ENCODE measurements at places on chromosomes 5 and 9.

DNA sequence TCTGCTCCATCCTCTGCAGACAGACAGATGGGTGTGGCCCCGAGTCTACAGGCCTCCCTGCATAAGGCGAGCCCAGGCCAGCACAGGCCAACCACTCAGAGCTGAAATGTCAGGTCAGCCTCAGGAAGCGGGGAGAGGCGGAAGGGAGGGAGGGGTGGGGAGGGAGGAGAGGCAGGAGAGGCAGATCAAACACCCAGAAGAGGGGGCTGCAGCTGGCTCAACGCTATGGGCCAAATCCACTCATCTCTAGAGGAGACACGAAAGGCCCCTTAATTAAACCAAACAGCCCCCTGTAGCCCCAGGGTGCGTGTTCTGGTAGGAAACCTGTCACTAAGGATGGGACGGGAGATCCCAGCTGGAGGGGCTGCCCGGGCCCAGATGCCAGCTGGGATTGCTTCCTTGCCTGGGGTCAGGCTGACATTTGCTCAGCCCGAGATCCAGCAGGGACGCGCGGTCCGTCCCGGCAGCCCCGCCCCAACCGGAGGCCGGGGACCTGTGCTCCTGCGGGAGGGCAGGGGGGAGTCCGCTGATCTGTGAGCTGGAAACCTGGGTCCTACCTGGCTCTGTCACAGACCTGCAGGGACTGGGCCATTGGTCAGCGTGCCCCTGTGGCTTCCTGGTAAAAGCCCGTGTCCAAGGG lies 97.2 kb upstream of the SARDH start:
- DNase-seq, result peak; percentile 36

DNA sequence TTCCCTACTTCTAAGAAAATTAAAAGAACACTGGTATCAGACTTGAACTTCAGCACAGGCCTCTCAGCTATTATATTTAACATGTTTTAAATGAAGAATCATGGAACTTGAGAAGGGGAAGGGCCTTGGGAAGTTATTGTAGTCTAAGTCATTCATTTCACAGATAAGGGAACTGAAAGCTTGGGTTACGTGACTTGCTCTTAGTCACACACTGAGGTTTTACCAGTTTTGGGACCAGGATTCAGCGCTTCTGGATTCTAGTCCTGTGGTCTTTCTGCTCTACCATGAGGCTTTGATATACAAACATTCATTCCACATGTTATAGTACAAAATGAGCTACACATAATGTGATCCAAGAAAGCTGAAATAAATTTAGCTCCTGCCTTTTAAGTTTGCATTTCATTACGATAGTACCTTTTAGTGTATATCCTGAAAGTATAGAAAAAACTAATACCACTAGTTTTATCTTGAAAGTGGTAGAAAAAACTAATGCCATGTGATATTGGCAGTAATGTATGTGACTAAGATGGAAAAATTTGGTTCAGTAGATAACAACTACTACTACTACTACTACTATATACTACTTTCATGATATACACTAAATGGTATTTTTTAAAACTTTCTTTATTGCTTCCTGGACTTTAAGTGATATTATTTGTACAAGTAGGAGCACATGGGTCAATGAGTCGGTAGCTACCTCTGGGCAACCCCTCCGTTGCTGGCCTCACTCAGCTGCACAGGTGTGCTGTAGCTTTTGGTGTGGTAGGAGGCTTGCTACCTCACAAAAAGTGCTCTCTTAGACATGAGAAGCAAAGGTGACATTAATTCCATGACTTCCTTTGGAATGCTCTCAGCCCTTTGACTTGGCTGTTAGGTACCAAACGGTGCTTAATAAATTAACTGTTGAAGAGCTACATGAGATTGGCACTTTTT lies 40.7 kb downstream of the F2RL2 start:
- DNase-seq, result no peak

DNA sequence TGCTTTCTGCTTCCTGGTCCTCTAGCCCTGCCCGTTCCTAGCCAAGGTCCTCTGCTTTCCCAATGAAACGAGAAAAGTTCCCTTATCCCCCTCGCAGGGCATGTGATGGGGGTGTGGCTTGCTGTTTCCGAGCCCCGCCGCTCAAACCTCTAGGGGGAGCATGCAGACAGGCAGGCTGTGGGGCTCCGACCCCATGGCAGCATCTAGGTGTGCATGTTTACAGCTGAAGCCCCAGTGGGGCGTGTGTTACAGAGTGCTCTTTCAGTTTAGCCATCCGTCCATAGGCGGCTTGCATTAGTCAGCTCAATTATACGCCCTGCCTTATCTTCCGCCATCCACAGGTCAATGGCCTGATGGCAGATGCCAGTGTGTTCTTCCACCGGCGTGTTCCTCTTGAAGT lies 48.3 kb upstream of the SPATA31E1 start:
- no peak for DNase-seq

DNA sequence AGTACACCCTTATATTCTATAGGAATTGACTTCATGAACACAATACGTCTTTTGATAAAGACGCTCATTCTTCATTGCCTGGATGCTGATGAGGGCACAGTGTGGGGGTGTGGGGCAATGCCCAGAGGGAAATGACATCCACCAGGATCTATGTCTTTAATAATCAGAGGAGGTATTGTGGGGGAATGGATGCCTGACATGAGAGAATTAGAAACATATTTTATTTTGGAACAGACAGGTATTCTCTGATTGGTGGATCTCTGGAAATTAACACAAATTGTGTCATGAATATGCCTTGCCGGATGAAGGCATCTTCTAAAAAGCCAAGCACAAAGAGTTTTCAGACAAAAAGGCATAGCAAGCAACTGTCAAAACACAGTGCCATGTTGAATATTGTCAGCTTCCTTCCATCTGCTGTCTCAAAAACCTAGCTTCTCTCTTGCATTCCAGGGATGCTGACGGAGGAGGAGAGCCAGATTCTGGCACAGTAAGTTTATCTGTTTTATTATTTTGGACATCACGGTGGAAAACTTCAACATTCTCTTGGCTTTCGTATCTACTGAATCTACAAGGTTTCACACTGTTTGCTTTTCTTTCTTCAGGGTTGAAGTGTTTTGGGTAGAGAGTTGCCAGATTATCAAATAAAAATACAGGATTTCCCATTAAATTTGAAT lies 3.9 kb upstream of the C5orf58 start:
- DNase-seq, result no peak

DNA sequence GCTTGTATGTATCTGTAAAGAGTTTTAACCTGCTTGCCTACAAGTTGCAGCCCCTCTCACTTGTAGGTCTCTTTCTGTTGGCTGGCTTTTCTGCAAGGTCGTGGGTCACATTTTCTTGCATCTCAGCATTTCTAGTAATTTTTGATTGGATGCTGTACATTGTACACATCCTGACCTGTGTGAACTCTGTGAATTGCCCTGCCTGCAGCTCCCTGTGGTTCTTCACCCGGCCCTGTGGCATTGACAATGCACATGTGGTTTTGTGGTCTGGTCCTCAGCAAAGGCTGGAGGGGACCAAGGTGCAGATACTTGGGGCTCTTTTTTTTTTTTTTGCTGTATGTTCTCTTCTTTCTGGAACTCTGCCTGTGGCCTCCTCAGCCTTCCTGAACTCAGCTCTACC lies 53.6 kb downstream of the WNK2 start:
- DNase-seq, result no peak

All from NCI-H2081 (cell line).